ENCODE measurements at places on chromosomes 11 and 22.
A peak's percentile ranks its signal among the peaks of the same experiment; 100 is the strongest.

DNA sequence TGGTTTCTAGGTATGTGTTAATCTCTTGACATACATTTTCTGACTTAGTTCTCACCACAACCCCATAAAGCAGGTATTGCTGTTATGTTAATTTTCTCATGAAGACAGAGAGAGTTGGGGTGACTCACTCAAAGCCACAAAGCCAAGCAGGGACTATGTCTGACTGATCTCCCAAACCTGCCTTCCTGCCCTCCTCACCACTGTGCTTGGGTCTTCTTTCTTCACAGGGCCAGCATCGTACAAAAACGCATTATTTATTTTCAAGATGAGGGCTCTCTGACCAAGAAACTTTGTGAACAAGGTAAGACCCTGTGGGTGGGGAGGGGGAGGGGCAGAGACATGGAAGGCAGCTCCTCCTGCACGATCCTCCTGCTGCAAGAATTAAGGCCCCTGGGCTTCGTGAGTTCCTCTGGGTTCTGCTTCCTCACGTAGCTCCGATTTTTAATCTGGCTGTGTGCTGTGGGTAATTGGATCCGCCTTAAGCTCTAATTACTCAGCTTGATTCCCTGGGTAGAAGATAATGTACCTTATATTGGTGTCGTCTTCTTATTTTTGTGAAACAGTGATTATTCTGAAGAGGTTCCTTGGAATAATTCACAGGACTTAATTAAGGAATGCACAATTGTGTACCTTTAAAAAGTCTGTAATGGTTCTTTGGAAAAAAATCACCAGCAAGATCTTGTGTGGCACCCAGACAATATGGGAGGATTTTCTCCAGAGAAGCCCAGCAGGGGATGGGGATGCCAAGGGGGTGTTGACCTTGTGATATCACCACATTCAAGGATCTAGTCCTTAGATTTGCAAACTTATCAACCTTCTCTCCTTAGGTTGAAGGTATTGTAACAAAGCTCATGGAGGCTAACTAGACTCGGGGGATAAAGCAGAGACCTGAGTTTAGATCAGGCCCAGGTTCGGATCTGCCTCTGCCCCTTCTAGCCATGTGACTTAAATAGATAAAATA, 112.9 kb downstream of the SPON1 start:
- DNase-seq = peak; percentile 23

- no peak for DNase-seq
Measured at GRCh38 chr22:43004362-43005035, 10.4 kb downstream of the PACSIN2 start.

DNA sequence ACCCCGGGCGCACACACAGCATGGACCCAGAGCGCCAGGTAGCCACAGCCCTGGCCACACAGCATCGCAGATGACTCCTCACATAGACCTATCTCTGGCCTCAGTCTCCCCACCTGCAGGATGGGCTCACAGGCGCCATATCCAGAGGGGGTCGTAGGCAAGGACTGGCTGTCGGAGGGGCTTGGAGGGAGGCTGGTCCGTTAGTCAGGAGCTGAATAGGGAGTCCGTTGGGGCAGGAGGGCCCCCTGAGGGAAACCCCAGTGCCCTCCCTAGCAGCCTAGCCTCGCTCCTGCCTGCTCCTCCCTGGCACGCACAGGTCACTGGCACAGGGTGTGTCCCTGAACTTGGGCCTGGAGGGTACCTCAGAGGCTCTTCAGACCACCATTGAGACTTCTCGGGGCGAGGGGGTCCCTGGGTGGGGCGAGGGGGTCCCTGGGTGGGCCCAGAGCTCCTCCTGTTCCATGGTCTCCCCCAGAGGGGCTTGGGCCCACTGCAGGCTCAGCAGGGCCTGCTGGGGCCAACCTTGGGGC, 2.0 kb downstream of the PLXNB2 start:
- DNase-seq = no peak

DNA sequence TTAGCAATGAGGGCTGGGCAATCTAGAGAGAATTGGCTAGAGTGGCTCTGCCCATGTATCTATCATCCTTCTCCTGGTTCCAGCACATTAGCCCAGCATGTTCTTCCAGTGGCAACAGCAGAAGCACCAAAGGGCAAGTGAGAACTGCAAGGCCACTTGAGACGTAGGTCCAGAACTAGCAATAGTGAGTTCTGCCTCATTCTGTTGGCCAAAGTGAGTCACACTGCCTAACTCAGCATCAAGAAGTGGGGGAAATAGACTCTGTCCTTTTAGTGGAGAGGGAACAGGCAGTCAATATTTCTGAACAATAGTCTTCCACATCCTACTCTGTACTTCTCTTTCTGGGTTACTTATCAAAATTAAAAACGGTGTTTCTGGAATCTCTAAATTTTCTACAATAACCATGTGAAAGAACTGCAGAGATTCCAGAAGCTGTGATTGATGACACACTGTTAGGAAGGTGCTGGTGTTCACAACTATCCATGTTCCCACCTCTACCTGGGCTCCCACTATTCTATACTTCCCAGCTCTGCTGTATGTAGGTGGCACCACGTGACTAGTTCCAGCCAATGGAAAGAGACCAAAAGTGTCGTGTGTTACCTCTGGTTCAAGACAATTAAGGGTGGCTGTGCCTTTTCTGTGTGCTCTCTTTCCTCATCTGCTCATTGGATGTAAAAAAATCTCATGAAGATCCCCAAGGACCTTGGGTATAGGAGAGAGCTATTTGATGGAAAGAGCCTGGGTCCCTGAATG, 23.4 kb upstream of the GRK3 start:
- DNase-seq = no peak

DNA sequence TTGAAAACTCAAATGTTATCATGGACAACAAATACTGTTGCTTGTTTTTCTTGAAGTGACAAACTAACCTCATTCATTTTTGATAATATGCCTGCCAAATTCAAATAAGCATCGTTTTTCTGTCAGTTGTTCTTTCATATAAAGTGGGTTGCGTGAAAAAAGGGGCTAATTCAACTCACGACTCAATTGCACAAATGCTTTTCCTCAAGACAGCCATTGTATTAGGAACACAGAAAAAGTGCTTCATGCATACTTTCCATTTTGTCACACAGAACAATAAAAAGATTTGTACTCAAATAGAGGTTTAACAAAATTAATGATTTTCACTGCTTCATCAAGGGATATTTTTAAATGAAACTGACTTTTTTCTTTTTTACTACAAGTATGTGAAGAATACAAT, 94.6 kb upstream of the ALKBH3 start:
- no peak for DNase-seq

GRCh38 chr11:128552783-128553661, 34.3 kb downstream of the ETS1 start:
- DNase-seq = no peak

DNA sequence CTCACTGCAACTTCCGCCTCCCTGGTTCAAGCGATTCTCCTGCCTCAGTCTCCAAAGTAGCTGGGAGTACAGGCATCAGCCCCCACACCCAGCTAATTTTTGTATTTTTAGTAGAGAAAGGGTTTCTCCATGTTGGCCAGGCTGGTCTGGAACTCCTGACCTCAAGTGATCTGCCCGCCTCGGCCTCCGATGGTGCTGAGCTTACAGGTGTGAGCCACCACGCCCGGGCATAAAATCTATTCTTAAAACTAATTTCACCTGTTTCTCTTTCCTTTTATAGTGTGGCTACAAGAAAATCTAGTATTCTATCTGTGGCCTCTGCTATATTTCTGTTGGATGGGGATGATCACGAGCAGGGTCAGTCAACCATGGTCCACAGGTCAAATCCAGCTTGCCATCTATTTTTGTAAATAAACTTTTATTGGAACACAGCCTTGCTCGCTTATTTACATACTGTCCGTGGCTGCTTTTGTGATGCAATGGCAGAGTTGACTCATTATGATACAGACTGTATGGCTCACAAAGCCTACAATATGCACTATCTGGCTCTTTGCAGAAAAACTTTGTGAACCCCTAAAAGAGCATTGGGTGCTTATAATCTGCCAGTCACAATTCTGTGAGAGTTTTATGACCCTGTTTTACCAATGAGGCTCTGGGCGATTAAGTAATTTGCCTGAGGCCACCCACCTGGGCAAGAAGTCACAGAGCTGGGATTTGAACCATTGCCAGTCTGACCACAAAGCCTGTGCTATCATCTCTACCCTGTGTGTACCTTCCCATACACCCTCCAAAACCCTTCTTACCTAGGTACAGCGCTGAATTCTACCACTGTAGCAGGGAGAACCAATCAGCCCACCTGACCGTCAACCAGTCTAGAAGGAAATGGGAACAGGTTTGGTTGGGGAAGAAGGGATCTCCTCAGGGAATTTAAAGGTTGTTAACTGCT, 28.3 kb downstream of the SLC1A2 start:
- no peak for DNase-seq

- DNase-seq = no peak
Measured at GRCh38 chr11:119714590-119714989, 14.4 kb downstream of the NECTIN1 start.

DNA sequence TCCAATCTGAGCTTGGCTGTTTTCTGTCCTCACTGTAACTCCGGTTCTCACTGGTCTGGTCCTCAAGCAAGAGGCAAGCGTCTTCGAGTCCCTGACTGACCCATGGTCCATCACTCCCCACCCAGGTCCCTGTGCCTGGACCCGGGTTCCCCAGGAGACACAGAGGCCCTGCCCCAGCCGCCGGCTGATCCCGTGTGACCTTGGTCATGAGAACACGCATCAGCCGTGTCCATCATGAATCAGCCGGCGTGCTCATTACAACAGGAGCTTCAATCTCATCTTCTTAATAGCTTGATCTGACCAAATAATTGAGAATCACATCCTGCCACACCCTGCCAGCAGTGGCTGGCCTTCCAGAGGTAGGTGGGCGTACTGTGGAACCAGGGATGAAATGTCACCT, 545.1 kb downstream of the BRD1 start:
- DNase-seq = no peak

All from WTC11 (cell line).